Inflammatory macrophage treated with lipopolysaccharide for 4 hours (primary cell): ENCODE measurements at places on chromosomes 16 and 17.

DNA sequence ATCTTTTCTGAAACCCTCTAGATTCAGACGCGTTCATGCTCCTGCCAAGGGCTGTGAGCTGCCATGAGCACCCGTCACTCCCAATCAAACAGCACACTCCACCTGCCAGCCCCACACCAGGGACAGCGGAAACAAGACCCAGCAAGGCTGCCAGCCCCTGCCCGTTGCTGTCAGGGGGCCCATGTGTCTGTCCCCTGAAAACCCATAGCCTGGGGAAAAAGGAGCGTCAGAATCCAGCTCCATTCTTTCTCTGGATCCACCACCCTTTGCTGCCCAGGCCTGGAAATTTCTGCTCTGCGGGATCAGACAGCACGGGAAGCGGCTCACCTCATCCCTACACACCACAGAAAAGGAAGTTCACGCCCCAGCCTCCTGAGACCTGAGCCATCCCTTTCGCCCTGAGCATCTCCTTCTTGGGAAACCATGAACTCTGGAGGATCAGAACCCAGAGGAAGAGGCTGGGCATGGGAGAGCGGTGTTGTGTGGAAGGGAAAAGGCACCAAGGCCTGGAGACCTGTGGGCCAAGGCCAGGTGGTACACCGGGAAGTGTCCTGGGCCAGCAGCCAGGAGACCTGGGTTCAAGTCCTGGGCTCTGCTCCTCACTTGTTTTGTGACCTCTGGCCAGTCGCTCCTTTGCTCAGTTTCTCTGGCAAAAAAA, 51.5 kb upstream of the RCVRN start:
- no peak for DNase-seq

- no peak for DNase-seq
These were observed 7.9 kb upstream of the DNAH17 start for GRCh38 chr17:78585006-78585630.

GRCh38 chr17:33124871-33125551, 133.4 kb downstream of the SPACA3 start:
- DNase-seq, result no peak

GRCh38 chr16:88939245-88939971, 37.6 kb downstream of the CBFA2T3 start:
- DNase-seq, result peak; percentile 57

GRCh38 chr17:82571855-82572254, 52.3 kb downstream of the FOXK2 start:
- no peak for DNase-seq

GRCh38 chr16:87336434-87337240, 19.4 kb upstream of the C16orf95 start:
- no peak for DNase-seq

DNA sequence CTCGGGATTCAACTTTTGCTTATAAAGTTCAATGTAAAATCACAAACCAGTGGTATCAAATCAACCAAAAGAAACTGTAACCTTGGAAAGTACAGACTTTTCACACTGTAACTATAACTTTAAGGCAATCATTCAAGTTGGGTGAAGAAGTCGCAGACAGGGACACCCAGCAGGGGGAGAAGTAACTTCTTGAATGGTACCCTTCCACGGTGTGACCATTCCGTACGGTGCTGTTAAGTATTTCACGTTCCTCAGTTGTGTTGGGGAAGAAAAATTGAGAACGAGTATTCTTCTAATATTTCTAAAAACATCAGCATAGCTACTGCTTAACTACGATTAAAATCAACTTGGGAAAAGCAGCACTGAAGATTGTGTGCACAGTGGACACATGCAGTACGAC, 55.8 kb downstream of the MYH10 start:
- peak; percentile 4 for DNase-seq

DNA sequence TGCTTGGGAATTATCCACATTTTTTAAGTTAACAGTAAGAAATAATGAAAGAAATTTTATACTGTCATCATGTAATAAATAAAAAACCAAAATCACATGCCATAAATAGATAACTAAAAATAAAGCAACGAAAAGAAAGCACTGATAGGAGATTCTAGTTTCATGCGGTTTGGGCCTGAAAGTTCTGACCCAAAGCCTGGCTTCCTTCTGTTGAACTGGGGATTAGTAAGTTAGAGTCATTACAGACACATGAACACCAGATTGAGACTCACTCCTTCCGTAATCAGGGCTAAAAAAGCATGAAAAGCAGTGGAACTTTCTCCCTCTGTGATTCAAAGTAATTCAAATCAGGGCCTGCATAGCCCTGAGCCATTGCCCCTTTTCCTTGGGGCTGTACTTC, 13.2 kb upstream of the SLC6A2 start:
- no peak for DNase-seq

DNA sequence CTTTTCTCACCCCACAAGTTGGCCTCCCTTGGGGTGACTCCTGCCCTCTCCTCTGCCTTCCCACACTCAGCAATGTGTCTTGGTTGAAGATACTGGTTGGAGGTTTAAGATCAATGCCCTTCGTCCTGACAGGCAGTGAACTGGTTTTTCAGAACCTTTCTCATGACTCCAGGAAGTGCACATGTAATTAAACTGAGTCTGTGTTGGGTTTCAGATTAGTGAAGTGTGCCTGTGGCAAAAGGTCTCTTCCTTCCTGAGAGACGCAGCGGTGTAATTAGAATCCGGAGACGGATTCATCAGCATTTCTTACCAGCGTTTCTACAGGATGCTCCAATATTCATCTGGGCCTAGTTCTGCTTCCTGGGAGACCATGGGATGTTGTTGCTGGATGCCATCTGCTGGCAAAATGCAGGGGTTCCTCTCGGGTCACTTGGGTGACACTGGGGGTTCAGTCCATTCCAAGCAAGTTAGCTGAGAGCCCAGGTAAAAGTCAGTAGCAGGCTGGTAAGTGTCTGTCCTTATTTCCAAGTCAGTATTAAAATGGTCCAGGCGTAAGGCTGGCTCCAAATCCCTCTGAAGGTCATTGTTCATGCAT, 233.3 kb downstream of the XYLT1 start:
- DNase-seq, result no peak

GRCh38 chr16:67672739-67673662, 6.4 kb downstream of the C16orf86 start:
- peak; percentile 73 for DNase-seq

- no peak for DNase-seq
These were observed 37.0 kb upstream of the HAPSTR1 start for GRCh38 chr16:9054460-9054859.

- no peak for DNase-seq
These were observed 102.8 kb upstream of the AXIN2 start for GRCh38 chr17:65664266-65664665.

- no peak for DNase-seq
These were observed 64.9 kb downstream of the ARHGAP17 start for GRCh38 chr16:24950275-24950674.

DNA sequence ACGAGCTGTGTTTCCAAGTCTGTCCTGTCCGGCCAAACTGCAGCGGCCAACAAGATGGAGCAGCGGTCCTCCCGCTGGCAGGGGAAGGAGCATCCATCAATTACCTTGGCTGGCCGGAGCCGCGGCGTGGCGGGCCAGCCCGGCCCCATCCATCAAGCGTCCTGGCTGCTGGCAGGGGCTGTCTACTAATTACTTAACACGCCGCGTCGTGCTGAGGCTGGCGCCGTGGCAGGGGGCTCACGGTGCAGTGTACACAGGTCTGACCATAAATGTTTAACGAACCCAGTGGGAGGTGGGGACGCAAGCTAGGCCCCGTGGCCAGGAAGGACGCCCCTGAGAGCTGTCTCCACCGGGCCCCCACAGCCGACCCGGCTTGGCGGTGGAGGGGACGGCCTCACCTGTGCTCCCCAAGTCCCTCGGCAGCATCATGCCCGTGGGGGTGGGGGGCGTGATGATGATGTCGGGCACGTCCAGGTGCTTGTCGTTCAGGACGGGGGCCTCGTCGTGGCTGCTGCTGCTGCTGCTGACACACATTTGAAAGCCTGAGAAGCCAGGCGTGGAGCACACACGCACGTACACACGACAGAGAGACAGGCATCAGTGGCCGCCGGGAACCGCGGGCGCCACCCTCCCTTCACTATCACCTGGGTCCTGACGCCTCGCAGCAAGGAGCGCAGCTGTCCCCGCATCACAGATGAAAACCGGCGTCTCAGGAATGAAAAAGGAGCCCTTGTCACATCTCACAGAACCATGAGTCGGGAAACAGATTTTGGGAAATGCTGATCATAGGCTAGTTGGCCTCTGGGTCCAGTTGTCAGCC, 21.2 kb upstream of the GINS2 start:
- no peak for DNase-seq

- no peak for DNase-seq
These were observed 139.5 kb upstream of the PMFBP1 start for GRCh38 chr16:72311426-72311825.

DNA sequence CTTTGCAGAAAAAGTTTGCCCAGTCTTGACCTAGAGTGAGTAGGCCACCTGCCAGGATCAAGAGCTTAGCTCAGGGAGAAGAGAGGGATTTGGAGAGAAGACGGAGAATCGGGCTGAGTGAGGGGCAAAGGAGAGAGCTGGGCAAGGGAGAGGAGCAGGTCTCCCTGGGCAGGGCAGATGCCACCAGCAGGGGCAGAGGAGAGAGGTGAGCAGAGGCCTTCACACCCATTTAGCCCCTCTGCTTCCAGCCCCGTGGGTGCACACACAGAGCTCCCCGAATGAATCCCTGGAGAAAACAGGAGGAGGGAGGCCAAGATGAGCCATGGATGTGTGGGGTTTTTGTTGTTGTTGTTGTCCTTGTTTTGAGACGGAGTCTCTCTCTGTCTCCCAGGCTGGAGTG, 29.2 kb downstream of the TBX4 start:
- DNase-seq, result no peak

GRCh38 chr17:6355196-6355595, 79.7 kb downstream of the AIPL1 start:
- no peak for DNase-seq

- DNase-seq, result peak; percentile 86
These were observed 46.1 kb upstream of the KCNJ2 start for GRCh38 chr17:70123193-70123592.

DNA sequence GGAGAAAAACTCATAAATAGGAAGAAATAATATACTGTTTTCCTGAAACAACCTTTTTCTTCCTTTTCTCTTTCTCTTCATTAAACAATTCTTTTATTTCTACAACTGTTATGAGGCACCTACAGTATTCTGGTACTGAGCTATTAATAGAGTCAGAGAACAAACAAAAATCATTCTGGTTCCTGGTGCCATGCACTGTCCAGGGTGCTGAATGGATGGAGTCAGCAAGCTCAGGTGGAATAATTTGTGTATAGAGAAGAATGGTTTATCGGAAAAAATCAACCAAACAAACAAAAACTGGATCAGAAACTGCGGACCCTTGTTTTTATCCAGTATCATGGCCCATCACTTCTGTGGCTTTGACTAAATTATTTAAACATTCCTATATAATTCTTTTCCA, 430.3 kb upstream of the GOT2 start:
- no peak for DNase-seq

DNA sequence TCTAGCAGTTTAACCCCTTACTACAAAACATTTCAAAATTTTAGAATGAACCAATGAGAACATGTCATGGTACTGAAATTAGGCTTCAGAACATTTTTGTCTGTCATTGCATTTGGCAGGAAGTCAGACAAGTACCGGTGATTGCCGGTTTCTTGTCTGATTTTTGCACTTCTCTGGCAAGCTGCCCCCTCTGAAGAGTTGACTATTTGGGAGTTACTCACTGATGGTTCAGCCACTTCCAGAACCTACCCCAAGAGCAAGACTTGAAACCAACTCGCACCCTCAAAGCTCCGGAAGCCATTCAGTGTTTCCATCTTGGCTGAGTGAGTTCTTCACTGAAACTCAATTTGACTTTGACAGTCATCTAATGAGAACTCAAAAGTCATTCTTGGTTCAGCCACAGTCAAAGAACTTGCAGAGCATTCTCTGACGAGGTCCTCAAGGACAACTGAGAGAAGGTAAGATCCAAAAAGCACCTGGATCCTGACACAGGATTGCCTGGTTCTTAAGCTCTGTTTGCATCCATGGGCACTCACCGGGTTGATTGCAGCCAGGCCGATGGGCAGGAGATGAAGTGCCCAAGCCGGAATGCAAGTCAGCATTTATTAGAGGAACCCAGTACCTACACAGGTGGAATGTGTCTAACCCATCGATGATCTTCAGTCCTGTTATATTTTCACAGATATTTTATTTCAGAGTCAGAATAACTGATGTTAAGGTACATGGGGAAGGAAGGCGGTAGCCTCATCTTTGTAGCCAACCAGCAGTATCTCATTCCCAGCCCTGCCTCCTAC, 93.6 kb downstream of the USP22 start:
- no peak for DNase-seq

- no peak for DNase-seq
These were observed 77.0 kb upstream of the ZNF423 start for GRCh38 chr16:49932946-49933345.

GRCh38 chr17:44387804-44388203, 1.6 kb downstream of the ITGA2B start:
- DNase-seq, result no peak

DNA sequence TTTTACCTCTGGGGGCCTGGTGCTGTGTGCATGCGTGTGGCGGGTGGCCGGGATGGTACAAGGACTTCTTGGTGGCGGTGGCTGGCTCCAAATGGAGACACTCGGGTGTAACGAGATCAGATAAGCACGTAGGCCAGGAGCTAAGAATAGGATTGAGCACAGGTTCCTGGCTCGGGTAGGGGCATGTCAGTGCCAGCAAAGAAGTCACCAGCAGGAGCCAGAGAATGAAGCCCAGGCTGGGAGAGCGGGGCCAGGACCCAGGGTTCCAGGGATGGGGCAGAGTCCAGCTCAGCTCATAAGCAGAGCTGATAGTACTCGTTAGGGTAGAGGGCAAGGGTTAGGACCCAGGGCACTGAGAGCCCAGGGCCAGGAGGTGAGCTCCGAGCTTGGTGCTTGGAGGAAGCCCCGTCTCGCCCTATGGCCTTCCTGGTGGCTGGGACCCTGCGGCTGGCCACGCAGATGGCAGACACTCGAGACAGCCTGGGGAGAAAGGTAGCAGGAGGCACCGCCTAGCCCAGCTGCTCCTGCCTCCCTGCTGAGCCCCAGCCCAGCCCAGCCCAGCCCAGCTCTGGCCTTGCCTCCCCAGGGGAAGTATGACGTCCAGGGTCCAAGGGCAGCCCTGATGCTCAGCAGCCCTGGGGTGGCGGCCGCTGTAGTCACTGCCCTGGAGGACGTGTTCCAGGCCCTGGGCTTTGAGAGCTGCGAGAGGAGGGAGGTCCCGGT, 8.9 kb downstream of the ZNF213 start:
- DNase-seq, result no peak

DNA sequence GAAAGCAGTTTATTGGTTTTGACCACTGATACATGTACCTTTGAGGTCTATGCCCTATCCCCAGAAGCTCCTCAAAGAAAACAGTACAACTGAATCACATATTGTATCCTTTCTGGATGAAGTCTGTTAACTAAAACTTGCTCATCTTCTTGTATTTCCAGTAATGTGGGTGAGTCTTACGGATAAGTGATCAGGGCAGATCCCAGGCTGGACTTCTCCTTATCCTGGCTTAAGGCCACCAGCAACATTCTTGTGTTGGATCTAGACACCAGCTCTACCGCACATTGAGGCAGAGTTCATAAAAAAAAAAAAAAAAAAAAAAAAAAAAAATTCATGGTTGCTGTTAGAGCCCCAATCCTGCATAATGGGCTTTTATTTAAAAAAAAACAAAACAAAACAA, 536.7 kb upstream of the HSBP1 start:
- no peak for DNase-seq
